ENCODE measurements at places on chromosomes 11 and 22.

DNA sequence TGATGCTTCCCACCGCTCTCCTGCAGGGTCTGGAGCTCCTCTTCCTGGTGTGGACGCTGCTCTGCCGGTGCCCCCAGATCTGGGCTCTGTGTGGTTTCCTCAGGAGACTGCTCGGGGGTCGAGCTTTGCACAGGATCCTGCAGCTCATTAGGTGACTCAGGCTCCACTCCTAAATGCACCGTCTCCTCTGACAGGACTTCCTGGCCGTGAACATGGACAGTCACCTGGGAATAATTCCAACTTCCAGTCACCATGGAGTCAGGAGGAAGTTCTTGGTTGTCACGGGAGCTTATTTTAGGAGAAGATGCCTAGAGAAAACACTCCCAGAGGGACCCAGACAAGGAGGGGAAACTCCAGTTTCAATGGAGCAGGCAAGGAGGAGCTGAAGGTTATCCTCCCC, 11.9 kb downstream of the ZNF202 start:
- no peak for DNase-seq

DNA sequence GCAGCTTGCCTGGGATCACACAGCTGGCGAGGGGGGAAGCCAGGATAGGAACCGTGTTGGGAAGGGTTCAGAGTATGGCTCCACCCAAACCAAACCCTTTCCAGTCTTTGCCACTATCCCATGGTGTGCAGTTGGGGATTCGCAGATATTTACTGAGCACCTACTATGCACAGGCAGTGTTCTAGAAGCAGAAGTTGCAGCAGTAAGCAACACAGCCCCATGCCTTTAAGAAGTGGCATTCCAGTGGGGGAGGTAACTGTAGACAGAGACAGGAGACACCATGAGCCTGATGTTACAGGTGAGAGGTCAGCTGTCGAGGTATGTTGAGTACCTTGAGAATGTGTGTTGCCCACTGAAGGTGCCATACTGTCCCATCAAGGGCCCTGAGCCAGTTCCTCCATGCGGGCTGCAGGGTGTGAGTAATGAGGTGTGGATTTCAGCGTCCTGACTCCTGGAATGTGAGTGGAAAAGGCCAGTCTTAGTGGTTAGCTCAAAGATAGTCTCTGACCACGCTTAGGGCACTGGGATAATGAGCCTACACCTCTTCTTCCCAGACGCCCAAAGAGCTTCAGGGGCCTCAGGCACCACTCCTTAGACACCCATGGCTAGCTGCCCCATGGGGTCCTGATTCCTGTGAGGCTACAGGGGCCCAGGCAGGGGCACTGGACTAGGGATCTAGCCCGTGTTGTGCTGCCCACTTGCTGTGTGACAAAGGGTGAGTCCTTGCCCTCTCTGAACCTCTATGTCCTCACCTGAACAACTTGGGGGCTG, 71.8 kb upstream of the TP53I11 start:
- DNase-seq: no peak

- DNase-seq: no peak
Observed at GRCh38 chr11:35077709-35078469, 61.1 kb upstream of the CD44 start.

DNA sequence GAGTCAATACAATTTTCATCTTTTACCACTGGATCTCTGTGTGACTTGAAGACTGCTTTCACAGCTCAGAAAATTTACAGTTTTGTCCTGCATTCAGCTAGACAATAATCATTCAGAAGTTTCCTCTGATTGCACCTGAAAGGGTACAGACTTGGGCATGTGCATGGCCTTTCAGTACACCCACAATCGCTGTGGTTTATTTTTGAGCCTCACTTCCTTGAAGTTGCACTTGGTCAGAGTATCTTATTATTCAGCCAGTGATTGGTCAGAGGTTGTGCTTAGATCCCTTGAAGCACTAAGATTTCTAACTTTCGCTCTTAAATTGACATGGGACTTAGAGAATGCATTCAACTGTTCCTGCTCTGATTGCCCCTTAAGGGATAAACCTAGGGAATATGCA, 508.2 kb downstream of the FAM181B start:
- no peak for DNase-seq

DNA sequence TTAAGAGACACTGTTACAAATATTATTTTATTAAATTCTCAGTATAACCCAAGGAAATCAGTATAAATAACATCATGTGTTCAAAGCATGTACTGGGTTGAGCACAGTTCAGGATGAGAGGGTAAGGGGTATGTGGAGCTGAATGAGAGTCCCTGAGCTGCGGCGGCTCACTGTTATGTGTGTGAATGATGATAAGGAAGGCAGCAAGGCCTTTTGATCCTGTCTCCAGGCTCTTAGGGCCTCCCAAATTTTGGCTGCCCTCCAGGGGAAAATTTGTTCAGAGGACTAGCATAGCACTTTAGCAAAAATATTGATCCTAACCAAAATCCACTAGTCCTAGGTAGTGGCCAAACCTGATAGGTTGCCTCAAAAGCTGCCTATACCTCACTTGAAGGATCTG, 86.1 kb upstream of the SPON1 start:
- no peak for DNase-seq

DNA sequence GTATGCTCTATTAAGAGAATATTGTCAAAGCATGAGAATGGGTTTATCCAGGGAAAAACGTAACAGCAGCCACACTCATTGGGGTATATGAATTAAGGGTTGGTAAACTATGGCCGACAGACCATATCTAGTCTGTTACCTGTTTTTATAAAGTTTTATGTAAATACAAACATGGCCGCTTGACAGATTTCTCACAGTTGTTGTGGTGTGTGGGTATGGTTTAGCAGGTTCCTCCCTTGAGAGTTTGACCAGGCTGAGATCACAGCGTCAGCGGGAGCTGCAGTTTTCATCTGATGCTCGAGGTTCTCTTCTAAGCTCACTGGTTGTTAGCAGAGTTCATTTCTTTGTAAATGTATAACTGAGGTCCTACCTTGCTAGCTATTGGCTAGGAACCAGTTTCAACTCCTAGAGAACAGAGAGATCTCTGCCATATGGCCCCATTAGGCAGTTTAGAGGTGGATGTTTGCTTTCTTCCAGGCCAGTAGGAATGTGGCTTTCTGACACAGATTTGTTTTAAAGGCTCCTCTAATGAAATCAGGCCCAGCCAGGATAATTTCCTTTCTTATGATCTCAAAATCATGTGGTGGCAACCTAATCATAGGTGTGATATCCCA, 45.5 kb upstream of the GRIK4 start:
- no peak for DNase-seq

Data from stimulated activated CD4-positive, alpha-beta T cell treated with anti-CD3 and anti-CD28 coated beads, Interleukin-15, amount 100 ng/mL, for 1 hour (primary cell).